ENCODE measurements at places on chromosomes 6 and 20.

DNA sequence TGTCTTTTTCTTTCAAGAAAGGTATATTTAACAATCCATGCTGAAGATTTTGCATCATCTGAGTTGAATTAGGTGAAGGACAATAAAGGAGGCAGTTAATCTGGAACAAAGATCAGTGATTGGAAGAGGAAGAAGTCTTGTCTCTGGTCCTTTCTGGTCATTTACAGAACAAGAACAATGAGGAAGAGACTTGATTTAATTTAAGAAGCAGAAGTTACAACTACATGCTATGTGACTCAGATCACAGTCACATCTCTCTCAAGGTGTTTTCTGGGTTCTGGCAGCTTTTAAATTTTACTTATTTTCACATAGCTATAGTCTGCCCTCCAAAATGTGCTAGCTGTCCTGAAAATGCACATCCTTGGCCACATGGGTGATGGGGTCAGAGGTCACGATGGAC is 53.5 kb upstream of the DEK start:
- no peak for DNase-seq

- no peak for DNase-seq
Measured at GRCh38 chr20:38167851-38168760, 3.0 kb upstream of the TGM2 start.

DNA sequence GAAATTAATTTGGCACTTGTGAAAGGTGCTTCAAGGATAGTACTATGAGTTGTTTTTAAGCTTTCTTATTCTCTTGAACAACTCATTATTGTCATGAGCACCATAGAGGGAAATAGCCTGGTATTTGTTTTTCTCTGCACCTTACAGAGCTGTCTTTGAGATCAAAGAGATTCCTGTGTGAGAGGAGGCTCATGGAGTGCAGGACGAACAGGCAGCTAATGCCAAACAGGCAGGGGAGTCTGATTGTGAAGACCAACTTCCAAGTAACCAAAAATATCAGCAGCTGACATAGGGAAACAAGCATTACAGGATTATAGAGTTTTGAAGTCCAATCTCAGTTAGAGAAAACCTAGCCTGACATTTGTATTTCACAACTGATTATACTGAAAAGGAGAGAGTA is 110.6 kb upstream of the TENT5A start:
- DNase-seq, result no peak

- DNase-seq, result no peak
Measured at GRCh38 chr6:67129780-67130179, 1422.8 kb upstream of the EYS start.

DNA sequence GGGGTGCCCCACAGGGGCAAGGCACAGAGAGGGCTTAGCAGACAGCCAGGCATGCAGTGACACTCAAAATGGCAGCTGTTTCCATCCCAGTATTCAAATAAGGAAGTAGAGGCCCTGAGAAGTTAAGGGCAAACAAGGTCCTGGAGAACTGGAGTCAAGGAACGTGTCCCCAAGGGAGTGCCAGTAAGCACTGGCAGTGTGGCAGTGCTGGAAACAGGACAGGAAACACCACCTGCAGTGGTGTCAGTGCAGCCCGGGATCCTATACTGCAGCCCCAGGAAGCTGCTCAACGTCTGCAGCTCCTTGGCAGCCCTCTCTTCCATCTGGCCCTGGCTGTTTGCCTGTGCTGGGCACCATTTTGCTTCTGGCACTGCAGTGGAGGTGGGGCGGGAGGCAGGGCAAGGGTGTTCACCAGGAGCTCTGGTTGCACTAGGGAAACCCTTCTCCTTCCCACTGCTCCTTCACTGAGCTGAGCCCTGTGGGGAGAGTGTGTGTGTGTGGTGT is 56.3 kb downstream of the EDN3 start:
- no peak for DNase-seq

- no peak for DNase-seq
Measured at GRCh38 chr6:12976366-12976765, 259.8 kb downstream of the PHACTR1 start.

DNA sequence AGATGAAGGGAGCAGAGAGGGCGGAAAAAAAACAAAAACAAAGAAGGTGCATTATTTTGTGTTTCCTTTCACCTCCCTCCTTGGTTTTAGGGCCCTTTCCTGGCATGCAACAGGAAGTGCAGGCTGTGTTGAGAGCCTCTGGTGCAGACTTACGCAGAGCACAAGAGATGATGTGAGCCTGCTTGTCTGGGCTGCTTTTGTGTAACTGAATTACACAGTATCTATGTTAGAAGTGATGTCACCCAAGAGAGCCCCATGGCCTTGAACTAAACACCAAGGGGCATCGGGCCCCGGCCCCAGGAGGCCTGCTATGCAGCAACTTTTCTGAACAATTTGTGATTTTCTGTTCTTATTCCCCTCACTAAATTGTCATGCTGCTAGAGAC is 25.5 kb downstream of the GNAS start:
- no peak for DNase-seq

GRCh38 chr6:85865420-85866369 is 223.0 kb upstream of the SYNCRIP start:
- no peak for DNase-seq

DNA sequence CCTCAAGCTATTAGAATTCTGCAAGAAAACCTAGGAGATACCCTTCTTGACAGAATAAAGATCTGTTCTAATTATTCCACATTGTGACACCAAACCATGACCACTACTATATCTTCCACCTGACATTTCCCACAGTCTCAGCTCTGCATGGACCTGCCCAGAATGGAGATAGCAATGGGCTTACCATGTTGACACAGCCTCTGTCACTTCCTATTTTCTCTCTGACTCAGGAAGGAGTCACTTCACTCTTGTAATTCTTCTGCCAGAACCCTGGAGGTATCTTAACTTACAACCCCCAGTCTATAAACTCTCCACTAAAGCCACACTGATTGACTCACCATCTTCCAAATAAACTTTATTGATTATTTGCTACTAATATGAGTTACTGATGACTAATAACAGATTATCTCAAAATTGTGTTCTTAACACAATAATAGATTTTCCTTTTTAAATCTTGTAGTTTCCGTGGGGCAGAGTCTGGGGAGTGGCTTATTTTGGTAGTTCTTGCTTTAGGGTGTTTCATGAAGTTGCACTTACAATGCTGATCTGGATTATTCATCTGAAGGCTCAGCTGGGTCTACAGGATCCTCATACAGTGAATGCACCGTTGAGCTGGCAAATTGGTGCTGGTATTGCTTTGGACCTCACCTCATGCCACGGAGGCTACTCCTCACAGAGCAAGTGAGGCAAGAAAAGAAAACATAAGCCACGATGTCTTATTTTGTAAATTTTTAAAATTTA is 869.9 kb downstream of the KIF16B start:
- DNase-seq, result no peak

GRCh38 chr6:6964675-6965074 is 143.1 kb upstream of the RREB1 start:
- no peak for DNase-seq

DNA sequence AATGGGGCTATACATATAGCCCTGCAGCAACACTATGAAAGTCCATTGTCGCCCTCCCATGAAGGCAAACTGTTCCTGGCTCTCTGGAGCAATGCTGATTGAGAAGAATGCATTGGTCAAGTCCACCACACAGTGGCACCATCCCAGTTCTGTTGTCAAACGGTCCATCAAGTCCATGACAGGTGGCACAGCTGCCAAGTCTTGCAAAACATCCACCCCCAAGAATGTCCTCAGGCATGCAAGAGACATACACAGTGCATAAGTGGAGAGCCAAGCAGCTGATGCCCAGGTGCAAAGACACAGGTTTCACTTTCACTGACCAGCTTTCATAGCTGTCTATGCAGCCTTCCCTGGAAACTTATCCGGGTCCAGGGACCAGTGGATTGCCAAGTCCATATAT is 17.5 kb downstream of the ZNF391 start:
- DNase-seq, result no peak

DNA sequence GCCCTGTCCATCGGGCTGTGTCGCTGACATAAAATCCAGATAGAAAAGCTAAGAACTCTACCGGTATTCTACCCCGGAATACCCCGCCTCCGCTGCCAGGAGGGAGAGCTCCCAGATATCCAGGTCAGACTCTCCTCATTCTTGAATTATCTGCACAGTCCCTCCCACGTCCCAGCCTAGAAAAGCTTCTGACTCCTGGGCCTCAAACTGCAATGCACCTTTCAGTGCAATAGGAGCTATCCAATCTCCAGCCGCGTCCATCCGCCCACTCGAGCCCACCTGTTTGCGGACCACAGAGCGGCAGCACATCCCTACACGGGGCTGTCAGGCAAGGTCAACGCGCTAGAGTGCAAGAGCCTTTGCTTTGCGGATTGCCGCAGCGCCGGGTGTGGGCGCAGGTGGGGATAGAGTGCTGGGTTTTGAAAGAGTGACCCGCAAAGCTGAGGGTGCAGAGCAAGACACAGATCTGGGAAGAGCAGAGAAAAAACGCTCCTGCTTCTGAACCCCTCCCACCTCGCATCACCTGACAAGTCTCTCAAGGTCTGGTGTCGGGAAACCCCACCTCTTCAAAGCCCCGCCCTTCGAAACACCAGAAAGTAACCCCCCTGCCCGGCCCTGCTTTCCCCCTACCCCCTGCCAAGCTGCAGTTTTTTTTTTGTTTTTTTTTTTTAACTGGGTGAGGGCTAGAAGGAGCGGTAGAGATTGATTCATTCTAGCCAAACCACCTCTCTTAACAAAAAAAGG is 1.3 kb downstream of the TAPBP start:
- peak; percentile 65 for DNase-seq

- no peak for DNase-seq
Measured at GRCh38 chr6:36758516-36759147, 61.0 kb downstream of the RAB44 start.

GRCh38 chr6:53894091-53894490 is 99.3 kb downstream of the LRRC1 start:
- no peak for DNase-seq

- no peak for DNase-seq
Measured at GRCh38 chr20:42067596-42067995, 449.4 kb upstream of the CHD6 start.

GRCh38 chr6:165855856-165856255 is 192.8 kb upstream of the PDE10A start:
- no peak for DNase-seq

GRCh38 chr6:127939442-127940066 is 38.7 kb upstream of the THEMIS start:
- DNase-seq, result no peak

DNA sequence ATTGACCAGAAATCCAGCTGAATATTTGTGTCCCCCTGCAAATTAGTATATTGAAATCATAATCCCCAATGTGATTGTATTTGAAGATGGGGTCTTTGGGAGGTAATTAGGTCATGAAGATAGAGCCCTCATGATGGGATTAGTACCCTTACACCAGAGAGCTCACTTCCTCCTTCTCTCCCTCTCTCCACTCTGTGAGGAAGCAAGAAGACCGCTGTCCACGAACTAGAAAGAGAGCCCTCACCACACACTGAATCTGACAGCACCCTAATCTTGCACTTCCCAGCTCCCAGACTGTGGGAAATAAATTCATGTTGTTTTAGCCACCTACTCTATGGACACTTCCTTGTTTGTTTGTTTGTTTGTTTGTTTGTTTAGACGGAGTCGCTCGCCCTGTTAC is 11.9 kb upstream of the PLAGL1 start:
- no peak for DNase-seq

GRCh38 chr20:62137478-62138203 is 5.6 kb downstream of the PSMA7 start:
- no peak for DNase-seq

GRCh38 chr20:48826883-48827771 is 672 bp downstream of the PREX1 start:
- no peak for DNase-seq

- DNase-seq, result no peak
Measured at GRCh38 chr20:63041776-63042175, 35.0 kb upstream of the BHLHE23 start.

GRCh38 chr6:48567016-48567415 is 456.0 kb upstream of the PTCHD4 start:
- DNase-seq, result no peak

GRCh38 chr6:18961566-18961965 is 574.4 kb downstream of the RNF144B start:
- DNase-seq, result no peak

Data from stimulated activated CD4-positive, alpha-beta T cell treated with anti-CD3 and anti-CD28 coated beads, Interleukin-1b, Interleukin-23, amount 100 ng/mL, for 1 hour (primary cell).